ENCODE measurements at places on chromosomes 3 and 15.
A peak's percentile ranks its signal among the peaks of the same experiment; 100 is the strongest.

- ATAC-seq, result no peak
Observed at GRCh38 chr3:64414043-64414442, 188.8 kb upstream of the PRICKLE2 start.

DNA sequence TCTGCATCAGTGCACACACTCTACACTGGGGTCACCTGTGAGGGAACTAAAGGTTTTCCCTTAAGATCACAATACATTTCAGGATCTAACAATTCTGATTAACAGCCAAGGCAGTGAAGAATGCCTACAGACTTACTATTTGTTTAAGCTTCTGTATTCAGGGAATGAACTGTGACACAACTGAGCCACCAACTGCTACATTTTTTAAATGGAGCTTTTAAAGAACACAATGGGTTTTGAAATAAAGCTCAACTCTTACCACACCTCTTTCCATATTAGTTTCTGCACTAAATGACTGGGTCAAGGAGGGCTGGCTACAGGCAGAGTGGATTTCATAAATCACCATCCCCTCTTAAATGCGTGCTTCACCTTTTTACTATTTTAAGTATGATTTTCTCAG, 100.2 kb downstream of the TMCC1 start:
- ATAC-seq, result no peak

- no peak for ATAC-seq
Observed at GRCh38 chr3:45345846-45346580, 42.4 kb upstream of the LARS2 start.

DNA sequence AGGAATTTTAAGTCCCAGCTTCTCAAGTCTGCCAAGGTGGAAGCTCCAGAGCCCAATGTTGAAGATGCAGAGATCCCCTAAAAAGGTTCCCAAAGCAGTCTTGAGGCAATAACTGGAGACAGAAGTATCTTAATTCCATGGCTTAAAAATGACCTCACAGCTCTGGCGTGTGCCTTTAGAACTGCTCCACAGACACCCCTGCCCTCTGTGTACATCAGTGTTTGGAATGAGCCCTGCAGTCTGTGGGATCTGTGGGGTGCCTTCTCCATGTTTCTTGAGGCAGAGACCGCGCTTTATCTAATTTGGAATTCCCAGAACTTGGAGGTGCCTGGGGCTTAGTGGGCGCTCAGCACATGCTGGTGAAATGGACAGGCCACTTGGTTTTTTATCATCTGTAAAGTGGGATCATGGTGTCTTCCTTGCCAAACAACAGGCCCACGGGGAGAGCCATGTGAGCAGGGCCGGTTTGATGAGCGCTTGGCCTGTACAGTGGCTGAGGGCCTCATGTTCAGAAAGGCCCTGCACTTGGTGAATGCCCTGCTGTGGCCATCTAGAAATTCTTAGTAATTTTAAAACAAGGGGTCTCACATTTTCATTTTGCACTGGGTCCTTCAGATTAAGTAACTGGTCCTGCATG, 7.1 kb downstream of the ITGA11 start:
- ATAC-seq, result no peak

- no peak for ATAC-seq
Observed at GRCh38 chr3:64530434-64531049, 157.3 kb downstream of the ADAMTS9 start.

DNA sequence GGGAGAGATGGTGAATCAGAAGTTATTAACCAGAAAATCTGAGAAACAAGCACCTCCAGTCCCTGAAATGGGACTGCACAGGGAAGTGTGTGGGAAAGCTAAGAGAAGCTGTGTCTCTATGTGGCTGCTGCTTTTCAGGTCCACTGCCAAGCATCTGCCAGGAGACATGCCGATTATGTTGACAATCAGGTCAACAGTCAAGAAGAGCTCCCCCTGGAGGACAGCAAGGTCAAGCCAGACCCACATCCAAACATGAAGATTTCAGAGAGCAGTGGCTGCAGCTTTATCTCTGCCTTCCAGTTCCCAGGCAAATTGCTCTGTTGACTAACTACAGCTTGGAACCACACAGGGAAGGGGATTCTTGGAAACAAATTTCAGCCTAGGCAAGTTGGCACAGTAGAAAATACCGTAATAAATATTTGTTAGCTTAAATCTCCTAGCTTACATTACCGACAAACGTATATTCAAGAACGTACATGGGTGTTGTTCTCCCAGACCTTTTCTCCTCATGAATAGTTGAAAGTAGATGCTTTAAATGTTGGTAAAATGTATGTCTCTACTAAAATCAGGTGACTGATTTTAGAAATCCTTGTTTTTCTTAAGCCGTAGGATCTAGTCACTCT, 394.5 kb upstream of the RARB start:
- peak; percentile 31 for ATAC-seq

DNA sequence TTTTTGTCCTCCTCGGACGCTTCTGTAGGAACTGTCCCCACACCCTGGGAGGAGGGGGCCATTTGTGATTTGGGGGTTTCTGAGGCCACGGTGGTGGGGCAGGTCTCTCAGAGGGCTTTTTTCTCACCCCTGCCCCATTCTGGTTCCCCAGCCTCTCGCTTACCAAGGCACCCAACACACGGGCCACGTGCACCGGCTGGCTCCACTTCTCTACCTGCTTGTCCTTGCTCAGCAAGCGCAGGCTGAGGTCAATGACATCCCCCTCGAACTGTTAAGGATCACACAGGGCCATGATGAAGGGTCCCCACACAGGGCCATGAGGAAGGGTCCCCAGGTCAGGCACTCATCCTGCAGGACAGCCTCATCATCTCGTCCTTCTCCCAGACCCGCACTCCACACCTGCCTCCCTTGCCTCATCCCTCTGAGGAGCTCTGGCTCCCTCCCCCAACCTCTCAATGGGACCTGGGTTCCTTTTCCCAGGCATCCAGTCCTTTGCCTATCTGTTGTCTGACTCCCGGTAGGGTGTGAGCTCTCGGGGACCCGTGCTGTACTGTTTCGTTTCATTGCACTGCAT, 10.6 kb downstream of the EPB42 start:
- ATAC-seq, result no peak

DNA sequence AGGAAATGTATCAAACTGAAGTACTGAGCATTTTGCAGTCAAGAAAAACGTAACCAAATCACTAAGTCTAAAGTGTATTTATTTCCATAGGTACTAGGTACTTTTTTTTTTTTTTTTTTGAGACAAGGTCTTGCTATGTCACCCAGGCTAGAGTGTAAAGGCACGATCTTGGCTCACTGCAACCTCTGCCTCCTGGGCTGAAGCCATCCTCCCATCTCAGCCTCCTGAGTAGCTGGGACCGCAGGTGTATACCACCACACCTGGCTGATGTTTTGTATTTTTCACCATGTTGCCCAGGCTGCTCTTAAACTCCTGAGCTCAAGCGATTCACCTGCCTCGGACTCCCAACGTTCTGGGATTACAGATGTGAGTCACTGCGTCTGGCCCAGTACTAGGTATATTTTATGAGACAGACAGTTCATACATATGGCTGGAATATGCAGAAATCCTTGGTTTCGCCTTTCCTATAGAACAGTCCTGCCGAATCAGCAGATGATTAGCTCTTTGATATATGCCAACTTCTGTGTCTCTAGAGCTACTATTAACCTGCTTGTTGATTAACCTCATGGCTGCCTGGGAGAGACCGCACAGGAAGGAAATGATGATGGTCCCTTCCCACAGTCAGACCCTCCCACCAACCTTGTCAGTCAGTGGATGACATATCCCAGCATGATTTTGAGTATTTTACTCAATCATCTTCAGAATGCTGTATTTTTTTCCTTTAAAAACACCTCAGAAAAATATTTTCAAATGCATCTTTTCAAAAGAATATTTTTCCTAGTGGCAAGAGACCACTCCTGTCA, 32.3 kb downstream of the TMOD3 start:
- ATAC-seq, result peak; percentile 78

DNA sequence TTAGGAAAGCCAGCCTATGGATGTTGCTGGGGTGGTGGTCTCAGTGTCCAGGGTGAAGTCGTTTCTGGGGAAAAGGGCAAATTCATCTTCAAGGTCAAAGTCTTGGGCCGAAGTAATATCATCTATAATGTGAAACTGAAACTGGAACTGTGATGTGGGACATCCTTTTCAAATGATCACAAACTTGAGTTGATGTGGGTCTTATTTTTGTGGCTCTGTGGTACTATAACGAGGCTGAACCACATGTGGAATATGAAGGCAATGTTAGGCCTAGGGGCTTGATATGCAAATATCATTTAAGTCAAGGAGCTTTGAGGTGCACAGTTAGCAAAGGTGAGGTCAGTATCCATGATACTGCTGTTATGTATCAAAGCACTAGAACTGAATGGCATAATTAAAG, 1.5 kb upstream of the CD200R1L start:
- peak; percentile 69 for ATAC-seq

DNA sequence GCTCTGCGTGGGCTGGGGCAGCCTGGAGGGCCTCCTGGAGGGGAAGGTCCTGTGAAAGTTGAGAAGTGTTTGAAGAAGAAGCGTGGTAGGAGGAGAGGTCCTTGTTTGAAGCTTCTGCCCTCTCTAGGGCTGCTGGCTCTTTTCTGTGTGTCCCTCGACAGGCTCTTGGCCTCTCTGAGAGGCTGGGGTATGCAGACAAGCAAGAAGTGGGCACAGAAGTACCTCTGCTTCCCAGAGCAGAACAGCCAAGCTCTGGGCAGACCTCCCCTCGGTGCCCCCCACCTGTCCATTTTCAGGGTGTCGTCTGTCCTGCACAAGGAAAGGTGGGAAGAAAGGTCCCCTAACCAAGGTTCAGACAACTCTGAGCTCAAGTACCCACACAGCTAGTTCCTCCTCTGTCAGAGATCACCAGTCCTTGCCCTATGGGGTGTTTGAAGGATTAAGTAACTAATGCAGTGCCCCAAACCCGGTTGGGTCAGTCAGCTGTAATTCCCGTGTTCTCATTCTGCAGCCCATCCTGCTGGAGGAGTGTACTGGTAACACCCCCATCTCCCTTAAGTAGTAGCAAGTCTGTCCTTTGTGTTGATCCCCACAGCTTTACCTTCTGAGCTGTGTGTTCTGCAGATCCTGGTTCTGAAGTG, 6.3 kb downstream of the CSK start:
- ATAC-seq, result no peak

GRCh38 chr3:116667791-116668190, 41.8 kb upstream of the TUSC7 start:
- ATAC-seq, result no peak

DNA sequence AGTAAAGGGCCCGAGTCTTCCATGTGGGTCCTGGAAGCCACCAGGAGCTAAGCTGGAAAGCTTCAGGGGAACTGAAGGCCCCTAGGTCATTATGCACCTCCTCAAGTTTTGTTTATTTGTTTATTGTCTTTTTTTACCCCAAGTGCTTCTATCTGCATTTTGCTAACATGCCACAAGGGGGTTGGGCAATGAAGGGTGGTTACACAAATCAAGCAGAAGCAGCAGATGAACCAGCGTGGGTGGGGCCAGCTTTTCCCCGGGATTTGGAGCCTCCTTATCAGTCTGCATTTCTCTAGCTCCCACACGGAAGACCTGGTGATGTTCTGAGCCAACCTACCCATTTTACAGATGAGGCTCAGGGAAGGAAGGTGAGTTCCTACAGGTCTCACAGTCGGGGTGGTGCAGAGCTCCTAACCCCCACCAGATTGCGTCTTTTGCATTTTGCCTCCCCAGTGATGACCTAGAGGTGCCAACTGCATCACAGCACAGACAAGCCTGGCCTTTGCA, 16.8 kb downstream of the TMC3 start:
- ATAC-seq, result no peak

DNA sequence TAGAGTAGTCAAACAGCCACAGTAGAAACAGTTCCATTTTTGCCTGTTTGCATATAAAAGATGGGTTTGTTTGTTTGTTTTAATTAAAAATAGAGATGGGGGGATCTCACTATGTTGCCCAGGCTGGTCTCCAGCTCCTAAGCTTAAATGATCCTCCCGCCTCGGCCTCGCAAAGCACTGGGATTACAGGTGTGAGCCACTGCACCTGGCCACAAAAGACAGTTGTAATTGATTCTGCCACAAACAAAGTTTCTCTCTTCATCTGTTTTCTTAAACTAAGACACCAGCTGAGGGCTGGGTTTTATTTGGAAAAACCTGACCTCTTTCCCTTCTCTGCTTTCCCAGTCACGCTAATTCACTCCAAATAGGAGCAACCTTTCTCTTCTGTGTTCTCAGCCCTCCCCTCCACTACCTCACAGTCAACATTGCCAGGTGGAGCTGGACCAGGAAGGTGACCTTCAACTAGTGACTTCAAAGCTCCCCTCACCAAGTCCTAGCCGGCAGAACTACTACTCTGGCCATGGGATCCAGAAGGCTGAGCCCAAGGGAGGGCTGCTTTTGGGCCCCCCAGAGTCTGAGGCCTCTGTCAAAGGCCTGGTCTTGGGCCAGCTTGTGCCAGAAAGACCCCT, 1.5 kb upstream of the IDH2 start:
- no peak for ATAC-seq
